ENCODE measurements at places on chromosomes 1 and 21.

DNA sequence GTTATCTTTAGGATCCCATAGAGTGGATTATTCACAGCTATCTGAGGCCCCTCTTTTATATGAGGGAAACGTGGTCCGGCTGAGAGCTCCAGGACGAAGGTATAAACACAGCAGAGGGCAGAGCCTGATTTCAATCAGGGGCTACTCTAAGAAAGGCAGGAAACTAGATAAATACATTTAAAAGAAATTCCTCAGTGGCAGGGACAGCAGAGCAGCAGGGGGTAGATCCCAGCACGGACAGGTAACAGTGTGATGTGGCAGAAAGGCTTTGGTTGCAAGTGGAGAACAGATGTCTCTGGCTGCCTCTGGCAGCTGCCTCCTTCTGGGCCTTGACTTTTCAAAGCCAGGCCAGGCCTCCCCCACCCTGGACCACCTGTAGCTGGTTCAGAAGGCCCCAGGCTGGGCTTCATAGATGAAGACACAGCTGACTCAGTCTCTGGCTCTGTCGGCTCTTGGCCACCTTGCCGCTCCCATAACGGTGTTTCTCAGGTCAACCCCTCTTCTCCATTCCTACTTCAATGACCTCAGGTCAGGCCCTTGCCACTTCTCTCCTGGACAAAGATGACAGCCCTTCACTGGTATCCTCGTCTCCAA is 43.8 kb downstream of the FAM78B start:
- no peaks in the 10 kb centered on the region for H3K36me3 ChIP-seq
- H3K27ac ChIP-seq = no peak overlapping the region
- H3K27me3 ChIP-seq = no peaks in the 10 kb centered on the region
- no peak overlapping the region for H3K4me3 ChIP-seq
- no peak for DNase-seq

GRCh38 chr21:15183813-15184257 is 119.0 kb upstream of the NRIP1 start:
- H3K4me1 ChIP-seq = no peaks in the 10 kb centered on the region
- H3K36me3 ChIP-seq = no peaks in the 10 kb centered on the region
- no peaks in the 10 kb centered on the region for H3K27me3 ChIP-seq
- DNase-seq = no peak
- no peak overlapping the region for H3K4me3 ChIP-seq
- H3K27ac ChIP-seq = no peak overlapping the region

DNA sequence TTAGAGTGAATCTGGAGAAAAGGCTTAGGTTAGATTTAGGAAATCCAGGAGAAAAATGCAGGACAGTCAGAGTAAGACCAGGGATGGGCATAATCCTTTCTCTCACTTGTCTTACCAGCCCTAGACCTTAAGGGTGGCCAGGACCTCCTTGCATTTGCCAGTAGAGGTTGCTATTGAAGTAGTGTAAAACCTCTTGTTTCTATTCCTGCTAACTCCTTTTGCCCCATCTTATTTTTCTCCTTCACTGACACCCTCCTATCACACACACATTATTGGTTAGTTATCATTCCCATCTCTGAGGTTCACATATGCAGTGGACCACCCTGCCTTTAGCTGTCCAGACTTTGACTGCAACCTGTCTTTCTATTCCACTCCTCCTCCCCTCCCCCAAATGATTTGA is 75.0 kb upstream of the MACF1 start:
- H3K4me1 ChIP-seq = no peaks in the 10 kb centered on the region
- no peaks in the 10 kb centered on the region for H3K27me3 ChIP-seq
- H3K27ac ChIP-seq = no peak overlapping the region
- no peaks in the 10 kb centered on the region for H3K36me3 ChIP-seq
- H3K4me3 ChIP-seq = no peak overlapping the region

DNA sequence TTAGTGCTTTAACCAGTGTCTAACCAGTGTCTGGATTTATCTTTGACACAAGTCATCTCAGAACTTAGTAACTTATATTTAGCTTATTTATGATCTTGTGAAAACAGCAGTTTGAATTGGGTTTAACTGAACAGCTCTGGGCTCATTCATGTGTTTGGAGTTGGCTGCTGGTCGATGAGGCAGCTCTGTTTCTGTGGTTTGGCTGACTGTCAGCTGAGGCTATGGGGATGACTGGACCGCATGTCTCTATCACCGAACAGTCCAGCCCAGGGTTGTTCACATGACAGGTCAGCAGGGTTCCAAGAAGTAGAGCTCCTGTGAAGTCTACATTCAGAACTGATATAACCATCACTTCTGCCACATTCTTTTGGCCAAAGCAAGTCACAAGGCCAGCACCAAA is 29.1 kb upstream of the C21orf91 start:
- H3K4me1 ChIP-seq = no peaks in the 10 kb centered on the region
- H3K36me3 ChIP-seq = no peaks in the 10 kb centered on the region
- H3K27me3 ChIP-seq = no peaks in the 10 kb centered on the region
- H3K27ac ChIP-seq = no peak overlapping the region

DNA sequence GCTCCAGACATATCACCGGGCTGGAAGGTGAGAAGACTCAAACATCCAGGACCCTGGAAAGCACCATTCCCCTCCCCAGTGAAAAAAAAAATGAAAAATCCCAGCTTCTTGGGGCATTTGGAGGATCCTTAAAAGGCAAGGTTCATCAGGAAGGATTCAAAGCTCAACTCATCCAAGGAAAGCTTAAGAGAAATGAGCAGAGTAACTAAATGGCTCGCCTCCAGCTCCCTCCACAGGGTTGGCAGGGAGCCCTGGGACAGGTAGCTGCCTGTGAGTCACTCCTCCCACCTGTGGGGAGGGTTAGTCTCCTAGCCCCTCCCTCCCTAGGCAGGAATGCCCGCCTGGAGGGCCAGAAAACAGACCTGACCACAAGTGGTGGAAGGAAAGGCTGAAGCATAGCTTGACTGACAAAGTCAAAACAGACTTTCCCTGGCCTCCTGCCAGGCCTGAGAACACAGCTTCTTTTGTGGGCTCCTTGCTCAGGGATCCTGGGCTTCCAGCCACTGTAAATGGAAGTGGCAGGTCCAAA is 712 bp upstream of the LAMB3 start:
- no peak for DNase-seq
- peaks cover 26% of the 10 kb centered on the region for H3K4me1 ChIP-seq
- H3K27me3 ChIP-seq = no peaks in the 10 kb centered on the region

- no peaks in the 10 kb centered on the region for H3K27me3 ChIP-seq
- no peaks in the 10 kb centered on the region for H3K4me1 ChIP-seq
These were observed 44.0 kb upstream of the GJB5 start for GRCh38 chr1:34710812-34711211.

DNA sequence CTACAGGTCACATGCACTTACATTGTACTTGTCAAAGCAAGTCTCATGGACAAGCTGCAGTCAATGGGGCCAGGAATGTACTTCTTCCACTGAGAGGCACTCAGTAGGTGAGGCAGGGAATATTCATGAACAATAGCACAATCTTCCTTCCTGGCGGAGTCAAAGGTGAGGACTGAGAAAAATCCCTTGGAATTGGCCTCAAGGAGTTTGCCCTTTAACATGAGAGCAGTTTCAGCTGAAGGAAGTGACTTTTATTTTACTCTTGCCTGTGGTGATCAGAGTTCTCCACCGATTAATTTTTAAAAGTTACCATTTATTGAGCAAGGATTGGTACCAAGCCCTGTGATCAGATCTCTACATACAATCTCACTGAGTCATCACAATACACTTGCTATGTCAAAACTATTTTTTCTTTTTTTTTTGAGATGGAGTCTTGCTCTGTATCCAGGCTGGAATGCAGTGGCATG is 11.2 kb upstream of the AK2 start:
- no peaks in the 10 kb centered on the region for H3K36me3 ChIP-seq
- no peak overlapping the region for H3K4me3 ChIP-seq
- H3K27me3 ChIP-seq = no peaks in the 10 kb centered on the region
- H3K27ac ChIP-seq = no peak overlapping the region
- no peak for DNase-seq

DNA sequence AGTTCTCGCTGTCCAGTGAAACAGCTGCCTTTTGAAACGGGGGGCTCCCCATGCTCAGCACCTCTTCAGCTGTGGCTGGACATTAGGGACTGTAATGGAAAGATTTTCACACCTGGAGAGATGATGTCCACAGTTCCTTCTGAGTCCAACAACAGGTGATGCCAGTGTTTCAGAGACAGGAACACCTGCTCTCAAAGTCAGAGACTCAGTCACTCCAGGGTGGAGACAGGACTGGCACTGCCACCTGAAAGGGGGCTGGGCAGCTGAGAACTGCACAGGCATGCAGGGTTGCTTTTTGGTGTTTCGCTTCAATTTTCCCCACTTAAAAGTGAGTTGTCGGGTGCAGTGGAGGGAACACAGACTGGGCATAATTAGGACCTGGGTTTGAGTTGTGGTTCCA is 124.8 kb downstream of the GALNT2 start:
- no peak overlapping the region for H3K4me3 ChIP-seq
- H3K36me3 ChIP-seq = no peaks in the 10 kb centered on the region
- no peak for DNase-seq
- no peaks in the 10 kb centered on the region for H3K27me3 ChIP-seq
- peaks cover 8% of the 10 kb centered on the region for H3K4me1 ChIP-seq

DNA sequence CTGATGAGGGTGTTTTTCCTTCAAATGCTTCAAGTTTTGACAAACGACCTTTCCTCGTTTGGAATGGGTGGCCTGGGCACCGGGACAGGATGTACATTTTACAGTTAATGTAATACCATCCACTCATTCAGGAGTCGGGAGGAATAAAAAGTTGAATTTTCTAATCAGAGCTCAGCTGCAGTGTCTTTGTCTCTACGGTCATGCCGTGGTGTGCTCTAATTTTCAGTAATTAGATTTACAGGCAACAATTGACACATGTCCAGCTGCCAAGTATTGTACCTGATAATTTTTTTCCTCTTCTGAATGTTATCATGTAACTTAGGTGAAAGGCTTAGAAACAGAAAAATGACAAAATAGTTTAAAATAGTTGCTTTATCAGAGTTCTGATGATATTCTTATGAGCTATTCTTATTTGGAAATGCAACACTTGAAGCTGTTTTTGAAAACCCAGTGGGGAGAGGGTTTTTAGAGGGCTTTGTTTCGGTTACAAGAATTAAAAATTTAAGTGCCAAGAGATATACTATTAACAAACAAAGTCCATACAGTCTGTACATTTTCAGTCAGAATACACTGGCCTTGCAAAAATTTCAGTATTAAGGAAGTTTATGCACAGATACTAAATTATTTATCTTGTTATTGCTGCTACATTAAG is 1.0 kb downstream of the CDKN2C start:
- no peak for DNase-seq
- no peaks in the 10 kb centered on the region for H3K27me3 ChIP-seq
- H3K36me3 ChIP-seq = no peaks in the 10 kb centered on the region
- peaks cover 33% of the 10 kb centered on the region for H3K4me1 ChIP-seq
- H3K4me3 ChIP-seq = peak overlapping the region; percentile 1

DNA sequence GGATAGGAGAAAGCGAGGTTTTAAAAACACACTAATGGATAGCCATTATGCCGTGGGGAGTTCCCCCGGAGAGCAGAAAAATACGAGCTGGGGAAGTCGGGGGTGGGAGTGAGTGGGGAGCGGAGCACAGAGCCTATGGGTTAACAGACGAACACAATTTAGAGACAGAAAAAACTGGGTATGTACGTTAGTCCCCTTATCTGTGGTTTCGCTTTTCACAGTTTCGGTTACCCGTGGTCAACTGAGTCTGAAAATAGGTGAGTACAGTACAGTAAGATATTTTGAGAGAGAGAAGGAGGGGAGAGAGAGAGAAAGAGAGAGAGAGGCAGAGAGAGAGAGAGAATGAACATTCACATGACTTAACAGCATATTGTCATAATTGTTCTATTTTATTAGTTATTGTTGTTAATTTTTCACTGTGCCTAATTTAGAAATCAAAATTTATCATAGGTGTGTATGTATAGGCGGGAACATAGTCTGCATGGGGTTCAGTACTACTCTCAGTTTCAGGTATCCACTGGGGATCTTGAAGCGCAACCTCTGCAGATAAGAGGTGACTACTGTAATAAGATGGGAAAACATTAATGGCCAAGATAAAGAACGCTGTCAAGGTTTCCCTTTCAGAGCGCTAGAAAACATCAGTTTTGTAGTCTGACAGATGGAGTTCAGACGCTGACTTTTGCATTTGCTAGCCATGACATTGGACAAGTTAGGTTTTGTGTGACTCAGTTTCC is 125.6 kb upstream of the LMO4 start:
- H3K27ac ChIP-seq = no peak overlapping the region
- no peak for DNase-seq
- no peaks in the 10 kb centered on the region for H3K27me3 ChIP-seq
- no peaks in the 10 kb centered on the region for H3K4me1 ChIP-seq
- no peaks in the 10 kb centered on the region for H3K36me3 ChIP-seq
- no peak overlapping the region for H3K4me3 ChIP-seq

GRCh38 chr1:30875197-30875596 is 33.4 kb downstream of the SDC3 start:
- H3K4me3 ChIP-seq = no peak overlapping the region
- peaks cover 6% of the 10 kb centered on the region for H3K4me1 ChIP-seq
- H3K27me3 ChIP-seq = no peaks in the 10 kb centered on the region
- no peak for DNase-seq

DNA sequence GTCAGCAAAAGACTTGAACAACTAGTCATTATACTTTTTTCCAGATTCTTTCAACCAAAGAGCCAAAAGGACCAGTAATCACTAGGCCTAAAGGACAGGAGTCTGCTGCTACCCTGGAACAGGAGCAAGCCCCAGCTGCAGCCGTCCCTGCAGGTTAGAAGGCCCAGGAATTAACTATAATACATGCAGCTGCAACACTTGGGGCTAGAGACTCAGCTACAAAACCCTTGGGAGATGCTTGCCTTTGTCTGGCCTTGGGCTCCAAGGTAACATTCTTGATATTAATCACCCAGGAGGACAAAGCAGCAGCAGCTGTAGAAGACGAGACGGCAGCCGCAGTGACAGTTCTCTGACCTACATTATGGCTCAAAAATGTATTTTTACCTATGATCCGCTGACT is 841.2 kb upstream of the ADGRL4 start:
- DNase-seq = no peak
- H3K27ac ChIP-seq = no peak overlapping the region
- no peaks in the 10 kb centered on the region for H3K27me3 ChIP-seq
- no peaks in the 10 kb centered on the region for H3K36me3 ChIP-seq
- no peaks in the 10 kb centered on the region for H3K4me1 ChIP-seq
- no peak overlapping the region for H3K4me3 ChIP-seq

GRCh38 chr1:18721041-18721440 is 90.4 kb downstream of the PAX7 start:
- no peaks in the 10 kb centered on the region for H3K36me3 ChIP-seq
- DNase-seq = no peak
- H3K27ac ChIP-seq = no peak overlapping the region
- no peak overlapping the region for H3K4me3 ChIP-seq
- H3K27me3 ChIP-seq = peaks cover 8% of the 10 kb centered on the region

GRCh38 chr1:42130061-42130660 is 23.0 kb upstream of the GUCA2B start:
- no peaks in the 10 kb centered on the region for H3K4me1 ChIP-seq
- DNase-seq = no peak
- no peaks in the 10 kb centered on the region for H3K27me3 ChIP-seq
- H3K36me3 ChIP-seq = no peaks in the 10 kb centered on the region
- H3K27ac ChIP-seq = no peak overlapping the region

- peaks cover 2% of the 10 kb centered on the region for H3K27me3 ChIP-seq
- peaks cover 9% of the 10 kb centered on the region for H3K4me1 ChIP-seq
- H3K27ac ChIP-seq = no peak overlapping the region
- H3K4me3 ChIP-seq = no peak overlapping the region
These were observed 120.7 kb downstream of the CNIH3 start for GRCh38 chr1:224736619-224737352.

Measured in CD4-positive, alpha-beta memory T cell (primary cell).